ENCODE measurements at places on chromosomes 3 and 15.

DNA sequence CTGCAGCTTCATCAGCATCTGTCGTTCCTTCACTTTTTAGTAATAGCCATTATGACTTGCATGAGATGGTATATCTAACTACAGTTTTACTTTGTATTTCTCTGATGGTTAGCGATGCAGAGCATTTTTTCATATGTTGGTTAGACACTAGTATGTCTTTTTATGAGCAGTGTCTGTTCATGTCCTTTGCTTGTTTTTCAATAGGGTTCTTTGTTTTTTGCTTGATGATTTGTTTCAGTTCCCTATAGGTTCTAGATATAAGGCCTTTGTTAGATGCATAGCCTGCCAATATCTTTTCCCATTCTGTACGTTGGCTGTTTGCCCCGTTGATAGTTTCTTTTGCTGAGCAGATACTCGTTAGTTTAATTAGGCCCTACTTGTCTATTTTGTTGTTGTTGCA lies 487.2 kb upstream of the BCHE start:
- DNase-seq = no peak

GRCh38 chr15:41655716-41656115 lies 4.5 kb upstream of the MGA start:
- no peak for DNase-seq

DNA sequence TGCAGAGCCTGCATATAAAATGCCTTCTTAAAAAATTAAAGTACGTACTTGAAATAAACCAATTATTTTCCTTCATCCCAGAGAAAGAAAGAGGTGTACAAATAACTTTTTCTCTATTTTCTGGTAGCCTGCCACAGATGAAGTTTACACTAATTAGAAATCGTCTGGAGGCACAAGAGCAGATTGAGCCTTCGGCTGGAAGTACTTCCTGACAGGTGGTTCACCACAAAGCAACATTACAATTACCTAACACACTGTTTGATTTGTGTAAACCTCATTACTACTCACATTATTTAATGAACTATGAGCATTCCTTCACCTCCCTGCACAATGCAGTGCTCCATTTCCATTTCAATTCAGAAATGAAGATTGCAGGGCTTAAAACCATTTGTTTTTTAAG lies 856.1 kb downstream of the SI start:
- DNase-seq = no peak

GRCh38 chr15:71183063-71183462 lies 67.8 kb downstream of the THSD4 start:
- DNase-seq = no peak

DNA sequence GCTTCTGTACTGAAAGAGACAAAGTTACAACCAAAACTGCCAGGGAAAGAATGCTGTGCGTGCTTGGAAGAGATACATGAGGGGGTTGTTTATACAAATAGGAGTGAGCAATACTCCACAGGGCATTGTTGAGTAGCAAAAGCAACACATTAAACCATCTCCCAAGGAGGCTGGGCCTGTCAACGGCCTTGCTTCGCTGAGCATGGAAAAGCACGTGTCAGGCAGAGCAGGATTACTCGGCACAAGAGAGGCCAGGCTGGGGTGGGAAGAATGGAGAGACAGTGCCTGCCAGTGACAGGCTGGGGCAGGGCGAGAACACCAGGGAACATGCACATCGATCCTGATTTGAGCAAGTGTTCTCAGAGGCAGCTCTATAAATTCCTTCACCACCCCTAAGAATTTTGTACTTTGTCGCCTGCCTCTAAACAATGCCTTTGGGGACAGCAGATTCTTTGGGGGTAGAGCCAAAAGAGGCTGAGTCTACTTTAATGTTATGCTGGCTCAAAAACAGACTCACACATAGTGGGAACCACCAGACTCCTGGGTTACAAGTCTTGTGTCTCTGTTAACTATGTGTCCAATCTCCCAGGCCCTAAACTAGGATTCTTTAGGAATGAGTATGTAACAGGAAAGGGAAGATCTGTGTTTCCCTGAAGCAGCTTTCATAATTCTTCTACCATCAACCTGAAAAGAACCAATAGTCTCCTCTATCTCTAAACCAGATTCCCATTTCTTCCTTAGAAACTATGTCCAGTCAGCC lies 67.2 kb downstream of the LIPC start:
- no peak for DNase-seq

DNA sequence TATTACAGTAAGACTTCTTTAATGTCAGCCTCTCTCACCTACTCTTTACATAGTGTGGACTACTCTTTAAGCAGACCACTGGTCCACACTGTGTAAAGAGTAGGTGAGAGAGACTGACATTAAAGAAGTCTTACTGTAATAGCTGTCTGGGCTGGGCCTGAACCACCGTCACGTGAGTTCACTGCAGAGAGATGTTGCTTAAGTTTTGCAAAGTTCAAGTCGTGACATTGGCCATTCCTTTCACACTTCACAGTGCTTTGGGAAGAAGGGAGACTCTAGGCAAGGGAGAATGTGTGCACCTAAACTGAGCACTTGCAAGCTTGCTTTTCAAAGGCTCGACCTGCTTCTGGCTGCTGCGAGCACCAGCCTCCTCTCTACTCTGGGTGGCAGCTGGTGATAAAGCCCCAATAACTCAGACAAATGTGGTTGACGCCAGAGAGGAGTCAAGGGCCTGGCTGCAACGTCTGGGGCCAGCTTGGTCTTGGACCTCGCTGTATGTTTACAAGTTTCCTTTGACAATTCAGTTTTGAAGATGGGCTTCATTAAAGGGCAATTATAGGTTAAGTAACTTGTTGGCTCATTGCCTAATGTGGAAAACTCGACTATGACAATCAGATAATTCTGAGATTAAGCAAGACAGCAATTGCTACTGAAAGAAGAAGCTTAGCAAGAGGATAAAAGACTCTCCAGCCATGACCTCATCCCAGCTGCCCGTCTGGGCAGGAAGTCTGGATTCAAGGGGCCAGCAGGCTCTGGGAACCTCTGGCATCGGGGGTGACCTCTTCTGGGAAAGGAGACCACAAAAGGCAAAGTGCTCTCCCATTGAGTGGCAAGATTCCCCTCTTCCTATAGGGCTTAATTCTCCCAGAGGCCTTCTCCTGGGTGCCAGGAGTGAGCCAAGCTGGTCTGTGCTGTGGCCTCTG lies 242.1 kb upstream of the TLE3 start:
- DNase-seq = no peak

DNA sequence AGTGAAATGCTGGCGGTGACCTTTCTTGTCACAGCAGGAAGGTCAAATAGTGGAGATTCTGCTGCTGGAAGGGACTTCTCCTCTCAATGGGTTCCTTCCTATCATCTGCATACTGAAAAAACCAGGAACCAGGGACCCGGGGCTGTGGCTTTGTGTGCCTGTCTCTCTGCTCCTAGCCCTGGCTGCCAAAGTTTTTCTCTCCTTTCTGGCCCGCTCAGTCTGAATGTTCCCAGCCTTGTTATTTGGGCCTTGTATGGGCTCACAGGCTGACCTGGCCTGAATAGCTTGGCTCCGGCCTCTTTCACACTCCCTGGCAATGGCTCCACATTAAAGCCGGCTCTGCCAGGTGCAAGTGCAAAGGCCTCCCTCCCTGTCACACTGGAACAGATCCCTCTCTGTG lies 94.7 kb downstream of the LRIG1 start:
- no peak for DNase-seq

DNA sequence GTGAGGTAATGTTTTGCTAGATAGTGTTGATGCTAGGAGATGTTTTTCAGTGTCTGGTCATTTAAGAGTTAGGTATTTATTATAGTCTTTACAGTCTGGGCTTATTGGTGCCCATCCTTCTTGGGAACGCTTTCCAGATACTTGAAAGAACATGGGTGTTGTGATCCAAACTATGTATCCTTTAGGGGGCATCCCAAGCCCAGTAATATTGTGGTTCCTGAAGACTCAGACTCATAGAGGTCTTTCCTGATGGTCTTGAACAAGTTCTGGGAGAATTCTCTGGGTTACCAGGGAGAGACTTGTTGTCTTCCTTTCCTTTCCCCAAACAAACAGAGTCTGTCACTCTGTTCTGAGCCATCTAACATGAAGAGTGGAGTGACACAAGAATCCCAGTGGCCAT lies 99.7 kb upstream of the LRRC3B start:
- DNase-seq = no peak

DNA sequence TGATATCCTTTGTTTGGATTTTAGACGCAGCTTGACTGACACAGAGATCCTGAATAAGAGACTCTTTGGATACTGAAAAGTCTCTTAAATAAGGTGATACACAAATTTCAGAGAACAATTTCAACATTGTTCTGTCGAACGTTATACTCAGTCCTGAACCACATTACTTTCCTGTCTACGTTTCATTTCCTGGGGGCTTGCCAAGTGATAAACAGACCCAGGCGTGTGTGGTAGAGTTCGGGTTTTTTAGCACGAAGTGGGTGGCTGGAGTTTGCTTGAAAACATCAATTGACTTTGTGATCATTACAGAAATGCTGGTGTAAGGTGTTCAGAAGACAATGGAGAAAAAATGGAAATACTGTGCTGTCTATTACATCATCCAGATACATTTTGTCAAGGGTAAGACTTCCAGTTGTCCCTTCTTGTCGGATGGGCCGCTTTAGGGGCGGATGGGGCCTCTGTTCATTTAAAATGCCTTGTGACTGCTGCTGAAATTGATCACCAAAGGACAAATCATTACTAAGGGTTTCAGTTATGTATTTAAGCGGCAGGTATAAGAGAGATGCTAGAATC lies at the start of gene CD96:
CD96 (plus strand) TSS at position 287 of the 573 bp plus-strand sequence; CDS start at position 339, 52 bp downstream.
- peak; percentile 83 for DNase-seq

DNA sequence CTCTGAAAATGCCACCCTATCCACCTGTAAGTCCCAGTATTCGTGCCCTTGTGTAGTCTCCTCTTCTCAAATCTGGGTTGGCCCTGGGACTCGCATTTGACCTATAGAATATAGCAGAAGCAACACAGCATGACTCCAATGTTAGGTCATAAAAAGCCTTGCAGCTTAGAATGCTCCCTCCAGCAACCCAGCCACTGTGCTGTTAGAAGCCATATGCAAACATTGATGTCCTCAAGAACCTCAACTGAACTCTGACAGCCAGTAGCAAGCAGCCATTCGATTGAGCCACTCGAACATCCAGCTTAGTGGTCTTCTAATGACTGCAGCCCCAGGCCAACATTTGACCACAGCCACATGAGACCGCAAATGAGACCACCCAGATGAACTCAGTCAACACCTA lies 26.6 kb downstream of the MECOM start:
- DNase-seq = no peak

All from CD4-positive, CD25-positive, alpha-beta regulatory T cell (primary cell).